ENCODE measurements at places on chromosomes 12 and 14. TPM values are rescaled to one million over a fixed set of nuclear protein-coding genes. Genes with fewer than 3 reads are reported as not detected.

RNASE3 gene
- total RNA-seq, result not detected

ACOT2 gene
- total RNA-seq, result 21.3 TPM

GPRC5A gene
- 2.3 TPM for total RNA-seq

PRH2 gene
- not detected for total RNA-seq

SMAGP gene
- 5.1 TPM for total RNA-seq

All from fibroblast of lung (primary cell).